ENCODE measurements at places on chromosomes 16 and 17. TPM values are rescaled to one million over a fixed set of nuclear protein-coding genes. Genes with fewer than 3 reads are reported as not detected.

The KRT25 gene
- not detected for total RNA-seq

The SRL gene
- total RNA-seq = 1.3 TPM

The KRTAP3-1 gene
- total RNA-seq = not detected

The SRCIN1 gene
- 2.2 TPM for total RNA-seq

The NPIPB2 gene
- 5.4 TPM for total RNA-seq

The TERF2IP gene
- 83.7 TPM for total RNA-seq

The TBC1D3D gene
- not detected for total RNA-seq

The BCO1 gene
- 0.11 TPM for total RNA-seq

The FZD2 gene
- total RNA-seq = 3.4 TPM

The RUNDC3A gene
- total RNA-seq = 1.8 TPM

The ADAMTS18 gene
- total RNA-seq = not detected

The SGCA gene
- total RNA-seq = 83.5 TPM

The TBC1D3K gene
- total RNA-seq = not detected

The OR1A1 gene
- total RNA-seq = not detected

The SPNS2 gene
- total RNA-seq = 19.9 TPM

The ZACN gene
- not detected for total RNA-seq

The TNK1 gene
- 4.4 TPM for total RNA-seq

The EVPLL gene
- not detected for total RNA-seq

The SLC4A1 gene
- 0.19 TPM for total RNA-seq

The TPSB2 gene
- 97.3 TPM for total RNA-seq

The COL1A1 gene
- 20.7 TPM for total RNA-seq

The SBK1 gene
- total RNA-seq = 0.17 TPM

The VWA3A gene
- 0.06 TPM for total RNA-seq

The CCL7 gene
- total RNA-seq = not detected

The PIK3R5 gene
- total RNA-seq = 7.0 TPM

Data from esophagus muscularis mucosa (tissue), 4 donors.